Inflammatory macrophage treated with lipopolysaccharide for 4 hours (primary cell): ENCODE measurements at places on chromosomes 6 and 20.
A peak's percentile ranks its signal among the peaks of the same experiment; 100 is the strongest.

DNA sequence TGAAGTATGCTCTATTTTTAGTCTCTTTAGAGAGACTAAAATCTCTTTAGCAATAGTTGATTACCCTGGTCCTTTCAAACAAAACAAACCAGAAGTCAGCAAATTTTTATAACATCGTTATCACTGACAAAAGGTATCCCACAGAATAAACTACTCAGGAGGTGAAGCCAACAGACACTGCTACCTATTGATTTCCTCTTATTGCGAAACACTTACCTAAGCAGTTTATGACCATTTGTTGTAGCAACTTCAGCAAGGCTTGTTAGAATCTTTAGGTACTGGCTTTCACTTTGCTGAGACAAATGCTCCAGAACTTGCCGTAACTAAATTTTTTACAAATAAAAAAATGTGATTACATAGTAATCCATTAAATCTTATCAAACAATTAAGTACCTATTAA lies 64.4 kb downstream of the HACE1 start:
- no peak for DNase-seq

GRCh38 chr20:63452821-63453523 lies 19.5 kb downstream of the KCNQ2 start:
- DNase-seq: peak; percentile 11

DNA sequence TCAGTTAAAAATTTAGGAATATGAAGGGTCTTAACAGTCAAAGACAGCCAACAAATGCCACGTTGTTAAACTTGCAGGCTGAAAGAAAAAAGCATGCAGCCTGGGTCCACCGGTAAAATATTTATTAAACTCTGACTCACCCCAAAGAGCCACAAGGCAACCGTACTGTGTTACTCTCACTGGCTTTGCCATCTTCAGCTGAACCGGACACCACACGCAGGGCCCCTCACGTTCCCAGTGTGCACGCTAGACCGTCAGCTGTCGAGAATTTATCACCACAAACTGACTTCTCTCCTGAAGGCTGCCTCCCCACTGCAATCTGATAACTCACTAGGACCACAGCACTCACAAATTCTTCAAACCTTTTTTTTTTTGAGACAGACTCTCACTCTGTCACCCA lies 30.7 kb downstream of the HUS1B start:
- no peak for DNase-seq

- DNase-seq: peak; percentile 30
Observed at GRCh38 chr6:28807682-28808280, 116.0 kb downstream of the TRIM27 start.

- no peak for DNase-seq
Observed at GRCh38 chr6:57261926-57262325, 39.8 kb upstream of the RAB23 start.

- DNase-seq: peak; percentile 23
Observed at GRCh38 chr20:13525225-13525940, 113.3 kb downstream of the TASP1 start.

DNA sequence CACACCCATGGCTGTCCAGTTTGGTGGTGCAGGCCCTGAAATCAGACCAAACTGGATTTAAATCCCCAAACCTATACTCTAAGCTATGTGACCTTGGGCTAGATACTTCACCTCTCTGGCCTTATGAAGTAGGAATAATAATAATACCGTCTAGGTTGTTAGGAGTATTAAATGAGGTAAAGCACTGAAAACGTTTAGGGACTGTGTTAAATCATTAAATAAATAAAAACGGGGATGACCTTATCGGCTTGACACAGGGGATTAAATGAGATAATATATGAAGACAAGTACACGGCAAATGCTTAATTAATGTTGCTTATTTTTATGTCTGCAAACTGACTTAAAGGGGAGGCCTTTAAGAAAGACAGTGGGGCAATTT lies 672 bp upstream of the STK4 start:
- DNase-seq: no peak

GRCh38 chr6:20707870-20708269 lies 173.6 kb downstream of the CDKAL1 start:
- no peak for DNase-seq

DNA sequence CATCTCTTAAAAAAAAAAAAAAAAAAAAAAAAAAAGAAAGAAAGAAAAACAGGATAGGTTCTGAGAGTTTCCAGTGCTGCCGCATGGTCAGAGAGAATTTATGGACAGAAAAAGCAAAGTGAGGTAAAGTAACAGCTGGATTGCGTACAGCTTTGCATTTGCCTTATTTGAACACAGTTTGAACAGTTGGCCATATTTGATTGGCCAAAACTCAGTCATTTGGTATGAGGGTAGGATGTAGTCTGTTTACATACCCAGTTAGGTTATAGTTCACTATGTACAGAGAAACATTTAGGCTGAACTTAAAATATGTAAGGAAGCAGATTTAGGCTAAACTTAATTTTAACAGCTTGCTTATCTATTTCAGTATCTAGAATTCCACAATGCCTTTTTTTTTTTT lies 17.5 kb upstream of the L3MBTL1 start:
- no peak for DNase-seq

- DNase-seq: no peak
Observed at GRCh38 chr20:2741463-2741862, 48.9 kb downstream of the EBF4 start.

GRCh38 chr6:107823047-107823557 lies 1.0 kb downstream of the SCML4 start:
- DNase-seq: no peak

DNA sequence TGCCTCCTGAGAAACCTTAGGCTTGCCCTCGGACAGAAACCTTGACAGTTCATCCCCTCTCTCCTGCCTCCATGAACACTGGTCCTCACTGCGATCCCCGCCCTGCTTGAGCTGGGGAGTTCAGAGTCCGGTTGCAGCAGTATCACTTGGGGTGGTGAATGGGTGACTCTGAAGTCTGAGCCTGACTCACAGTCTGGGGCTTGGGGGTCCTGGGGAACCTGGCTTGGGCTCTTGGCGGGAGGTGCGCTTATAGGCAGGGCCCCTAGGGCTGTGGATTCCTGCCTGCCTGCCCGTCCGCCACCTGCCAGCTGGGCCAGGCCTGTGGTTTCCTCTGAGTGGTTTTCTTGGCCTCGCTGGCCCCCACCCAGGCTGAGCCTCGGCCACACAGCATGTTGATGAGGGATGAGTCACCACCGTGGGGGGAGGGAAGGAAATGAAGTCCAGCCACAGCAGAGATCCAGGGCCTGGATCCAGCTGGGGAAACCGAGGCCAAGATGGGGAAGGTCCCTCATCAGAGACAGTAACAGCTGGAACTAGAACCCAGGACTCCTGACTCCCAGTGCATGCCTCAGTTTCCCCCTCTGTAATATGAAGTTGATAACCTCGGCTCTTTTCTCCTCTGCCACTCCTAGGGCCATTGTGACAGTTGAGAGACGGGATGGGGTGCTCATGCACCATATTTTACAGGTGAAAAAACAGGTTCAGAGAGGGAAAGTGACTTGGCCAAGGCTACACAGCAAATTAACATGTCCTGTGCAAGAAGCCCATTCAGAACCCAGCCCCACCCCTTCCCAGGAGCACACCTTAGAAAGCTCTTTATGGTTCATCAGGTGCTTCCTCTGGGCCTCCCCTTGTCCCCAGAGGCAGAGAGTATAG lies 9.2 kb downstream of the FOXS1 start:
- peak; percentile 69 for DNase-seq

DNA sequence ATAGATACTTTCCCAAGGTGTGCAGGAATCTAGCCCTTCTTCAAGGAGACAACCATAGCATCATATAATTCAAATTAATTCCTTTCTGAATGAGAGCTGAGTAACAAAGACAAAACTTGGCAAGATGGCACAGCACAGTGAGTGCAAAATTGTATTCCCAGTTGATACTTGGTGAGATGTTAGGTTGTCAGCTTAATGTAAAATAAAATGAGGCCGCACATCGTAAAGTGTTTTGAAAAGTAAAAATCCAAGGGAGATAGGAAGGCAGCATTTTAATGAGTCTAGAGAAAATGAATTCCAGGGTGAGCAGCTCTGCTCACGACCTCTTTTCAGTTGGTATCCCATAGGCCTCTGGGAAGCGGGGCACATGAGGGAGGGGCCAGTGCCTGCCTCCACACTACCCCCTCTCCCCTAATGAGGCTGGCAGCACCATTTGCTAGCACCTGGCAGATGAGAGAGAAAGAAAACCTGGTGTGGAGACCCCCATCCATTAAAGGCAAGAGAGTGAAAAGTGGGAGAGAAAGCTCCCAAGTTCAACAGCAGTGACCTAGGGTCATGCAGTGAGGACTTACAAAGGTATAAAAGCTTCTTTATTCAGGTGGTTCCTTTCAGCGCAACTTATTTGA lies 158.4 kb downstream of the BTBD9 start:
- no peak for DNase-seq

GRCh38 chr20:46994341-46994740 lies 99.7 kb downstream of the EYA2 start:
- peak; percentile 48 for DNase-seq

- peak; percentile 80 for DNase-seq
Observed at GRCh38 chr6:7108964-7109836, 1.4 kb downstream of the RREB1 start.

- DNase-seq: no peak
Observed at GRCh38 chr6:130407032-130407431, 41.2 kb downstream of the TMEM200A start.

DNA sequence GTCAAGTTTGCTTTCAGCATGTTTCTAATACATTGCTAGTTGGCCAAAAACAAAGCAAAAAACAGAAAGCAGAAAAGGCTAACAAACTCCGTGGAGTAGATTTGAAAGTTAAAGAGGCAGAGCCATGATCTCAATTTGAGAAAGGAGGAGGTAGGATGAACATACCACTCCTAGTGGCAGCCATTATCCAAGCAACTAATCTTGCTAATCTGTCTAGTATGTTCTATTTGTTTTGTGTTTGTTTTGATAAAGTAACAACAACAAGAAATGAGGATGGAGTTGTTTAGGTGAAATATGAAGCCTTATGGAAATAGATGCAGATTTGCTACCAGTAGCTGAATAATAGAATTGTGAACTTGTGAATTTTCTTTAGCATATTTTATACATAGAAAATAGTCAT lies 295.5 kb upstream of the PRDM1 start:
- DNase-seq: no peak

DNA sequence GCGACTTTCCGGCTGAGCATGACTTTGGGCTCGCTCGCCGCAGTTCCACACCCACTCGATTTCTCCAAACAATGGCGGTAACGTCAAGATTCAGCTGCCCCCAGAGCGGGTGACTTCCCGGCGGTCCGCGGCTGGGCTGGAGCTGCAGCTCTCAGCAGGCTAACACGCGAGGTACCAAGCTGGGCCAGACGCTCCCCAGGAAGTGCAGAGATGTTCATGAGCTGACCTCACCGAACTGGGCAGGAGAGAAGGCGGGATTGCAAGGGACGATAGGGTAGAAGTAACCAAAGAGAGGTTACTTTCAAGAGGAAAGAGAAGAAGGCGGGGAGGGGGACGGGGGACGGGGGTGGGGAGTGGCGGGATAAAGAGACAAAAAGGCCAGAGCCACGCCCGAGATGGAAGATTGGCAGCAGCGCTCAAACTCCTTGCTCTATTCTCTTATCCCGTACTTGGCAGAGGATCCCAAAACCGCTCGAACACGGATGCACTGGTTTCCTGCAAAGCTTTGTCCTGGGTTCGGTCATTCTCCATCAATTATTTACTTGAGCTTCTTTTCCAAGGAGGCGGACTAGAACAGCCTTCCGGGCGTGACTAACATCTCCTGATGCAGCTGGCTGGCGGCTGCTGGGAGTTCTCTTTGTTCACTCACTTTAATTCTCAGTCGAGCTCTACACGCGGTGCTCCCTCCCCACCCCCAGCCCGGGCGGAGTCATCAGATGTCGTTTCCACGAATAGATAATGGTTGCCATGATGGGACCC lies at the start of gene MTCL3:
TSS of gene MTCL3 (minus strand) at position 626 of the 759 bp plus-strand sequence.
- no peak for DNase-seq

GRCh38 chr20:2298701-2299100 lies 2.9 kb downstream of the TGM3 start:
- DNase-seq: no peak

GRCh38 chr6:107843400-107843799 lies 19.3 kb upstream of the SCML4 start:
- no peak for DNase-seq

DNA sequence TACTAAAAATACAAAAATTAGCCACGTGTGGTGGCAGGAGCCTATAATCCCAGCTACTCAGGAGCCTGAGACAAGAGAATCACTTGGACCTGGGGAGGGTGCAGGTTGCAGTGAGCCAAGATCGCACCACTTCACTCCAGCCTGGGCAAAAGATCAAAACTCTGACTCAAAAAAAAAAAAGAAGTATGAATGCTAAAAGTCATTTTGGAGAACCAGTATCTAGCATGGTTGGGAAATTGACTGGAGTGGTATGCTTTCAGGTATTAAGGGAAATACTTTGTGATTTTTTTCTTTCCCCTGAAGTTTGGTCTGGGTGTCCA lies 30.1 kb downstream of the PCMT1 start:
- no peak for DNase-seq

DNA sequence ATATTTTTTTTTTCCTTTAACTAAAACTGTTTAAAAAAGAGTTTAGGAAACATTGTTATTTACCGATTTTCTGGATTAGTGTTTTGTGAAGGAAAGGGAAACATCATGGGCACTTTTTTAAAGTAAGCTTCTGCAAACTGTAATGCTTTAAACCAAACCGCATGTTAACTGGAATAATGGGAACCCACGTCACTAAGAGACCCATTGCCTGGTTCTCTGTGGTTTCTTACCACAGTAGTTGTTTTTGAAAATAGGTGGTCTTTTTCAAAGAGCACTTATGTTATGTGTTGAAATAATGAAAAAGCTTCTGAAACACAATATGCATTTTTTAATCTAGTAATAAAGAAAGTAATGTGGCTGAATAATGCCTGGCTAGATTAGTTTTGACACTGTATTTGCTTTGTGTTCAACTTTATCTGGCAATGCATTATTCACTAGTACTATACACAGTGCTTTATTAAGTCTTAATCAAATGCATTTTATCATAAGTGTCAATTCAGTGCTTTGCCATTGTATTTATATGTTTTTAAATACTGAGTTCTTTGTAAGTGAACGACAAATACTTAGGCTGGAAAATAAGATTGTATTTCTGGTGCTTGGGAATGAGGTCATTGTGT lies 754.1 kb upstream of the FLRT3 start:
- DNase-seq: no peak

DNA sequence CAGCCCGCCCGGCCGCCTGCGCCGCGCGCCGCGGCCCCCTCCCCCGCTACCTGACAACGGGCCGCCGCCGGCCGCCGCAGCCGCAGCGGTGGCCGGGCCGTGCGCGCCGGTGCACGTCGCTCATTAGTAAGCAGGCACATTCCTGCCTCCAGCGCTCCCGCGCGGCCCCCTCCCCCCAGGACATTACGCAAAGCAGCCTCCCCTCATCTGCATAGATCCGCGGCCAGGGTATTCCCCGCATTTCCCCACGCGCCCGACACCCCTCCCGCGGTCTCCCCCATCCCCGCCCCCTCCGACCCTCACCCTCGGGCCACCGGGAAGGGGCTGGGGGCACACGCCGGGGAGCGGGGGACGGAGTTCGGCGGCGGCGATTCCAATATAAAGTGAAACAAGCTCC lies at the start of gene HIVEP2:
TSS of gene HIVEP2 (minus strand) at position 128 of the 397 bp plus-strand sequence. CDS start 170,438 bp downstream, outside the sequence.
- peak; percentile 87 for DNase-seq
